Hematopoietic multipotent progenitor cell treated with erythropoietin and hydrocortisone succinate and interleukin-3 and kit ligand, for 6 days (in vitro differentiated cells): ENCODE measurements at places on chromosomes 5 and 9.

- peak; percentile 26 for DNase-seq
These were observed 7.6 kb downstream of the TENT2 start for GRCh38 chr5:79619854-79620253.

DNA sequence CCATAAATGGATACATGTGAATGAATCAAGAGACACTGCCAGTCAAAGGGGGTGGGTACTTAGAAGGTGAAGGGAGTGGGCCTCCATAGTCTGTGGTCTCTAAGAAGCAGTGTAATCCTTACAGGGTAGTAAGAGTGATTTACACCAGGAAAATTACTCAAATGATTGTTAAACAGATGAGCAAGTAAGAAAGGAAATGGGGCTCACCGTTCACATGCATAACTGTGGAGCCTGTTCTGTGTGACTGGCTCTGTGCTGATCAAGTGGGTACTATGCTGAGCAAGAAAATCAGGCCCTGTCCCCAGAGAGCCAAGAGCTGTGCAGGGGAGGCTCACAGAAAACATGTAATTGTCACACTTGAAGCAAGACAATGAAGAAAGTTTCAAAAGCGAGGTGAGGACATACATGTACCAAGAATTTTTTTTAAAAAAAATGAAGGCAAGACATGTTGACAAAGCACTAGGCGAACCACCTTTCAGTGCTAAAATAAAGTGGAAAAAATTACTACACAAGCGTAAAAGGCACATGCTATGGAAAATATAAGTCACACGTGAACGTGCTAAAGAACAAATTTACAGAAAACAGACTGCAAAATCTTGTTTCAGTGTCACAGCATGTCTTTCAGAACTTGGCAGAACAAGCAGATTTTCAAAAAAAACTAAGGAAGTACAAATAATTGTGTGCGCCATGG lies 2.5 kb downstream of the BTNL8 start:
- no peak for DNase-seq

GRCh38 chr9:28539434-28540070 lies 966.3 kb upstream of the C9orf72 start:
- DNase-seq, result no peak

GRCh38 chr5:54676481-54677340 lies 159.2 kb downstream of the SNX18 start:
- DNase-seq, result no peak

- DNase-seq, result no peak
These were observed 60.9 kb upstream of the TMED7 start for GRCh38 chr5:115686738-115687074.

DNA sequence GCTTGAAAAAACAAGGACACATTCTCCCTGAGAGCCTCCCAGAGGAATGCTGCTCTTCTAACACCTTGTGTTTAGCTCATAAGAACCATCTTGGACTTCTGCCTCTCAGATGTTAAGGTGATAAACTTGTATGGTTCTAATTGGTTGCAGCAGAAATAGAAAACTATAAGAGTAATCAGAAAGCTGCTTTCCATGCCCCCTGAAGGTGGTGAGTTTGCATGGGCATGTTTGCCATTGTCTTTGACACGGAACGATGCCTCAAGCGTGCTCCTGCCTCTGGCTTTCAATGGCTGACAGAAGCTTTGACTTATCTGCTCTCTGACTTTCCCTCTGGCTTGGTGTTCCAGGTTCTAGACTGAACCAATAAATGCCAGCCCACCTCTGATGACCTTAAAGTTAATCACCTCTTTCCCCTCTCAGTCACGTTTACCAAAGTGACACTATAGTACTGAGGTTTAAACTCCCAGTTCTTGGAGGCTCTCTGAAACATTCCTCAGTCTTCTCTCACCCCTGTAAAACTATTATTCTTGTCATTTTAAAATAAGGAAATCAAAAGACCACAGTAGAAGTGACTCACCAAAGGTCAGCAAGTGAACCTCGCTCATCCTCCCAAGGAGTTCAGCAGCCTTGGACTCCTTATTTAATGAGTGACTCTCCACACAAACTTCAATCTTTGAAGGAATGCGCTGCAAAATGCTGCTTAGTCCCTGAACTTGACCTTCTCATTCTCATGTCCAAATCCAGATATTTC lies 103.6 kb downstream of the PIK3R1 start:
- DNase-seq, result no peak

DNA sequence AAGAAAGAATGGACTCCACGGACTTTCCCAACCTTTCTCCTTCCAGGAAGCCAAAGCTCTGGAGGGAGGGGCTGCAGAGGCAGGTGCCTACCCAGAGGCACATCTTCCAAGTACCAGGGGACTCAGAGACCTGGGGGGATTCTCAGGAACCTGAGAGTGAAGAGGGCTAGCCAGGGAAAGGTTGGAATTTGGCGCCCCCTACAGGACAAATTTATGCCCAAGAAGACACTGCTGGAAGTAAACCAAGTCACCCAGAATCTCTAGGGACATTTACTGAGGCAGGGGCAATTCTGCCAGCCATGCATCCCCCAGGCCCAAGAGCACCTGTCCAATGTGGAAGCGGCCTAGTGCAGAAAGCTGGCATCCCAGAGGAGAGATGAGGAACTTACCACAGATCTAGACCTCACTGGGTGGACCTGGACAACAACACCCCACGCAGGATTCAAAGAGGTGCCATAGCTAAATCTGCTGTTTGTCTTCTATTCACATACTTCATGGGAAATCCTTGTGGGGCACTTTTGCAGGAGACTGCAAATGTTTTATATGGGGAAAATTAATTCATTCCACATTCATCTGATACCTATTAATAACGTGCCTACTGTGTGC lies 25.9 kb upstream of the IDNK start:
- peak; percentile 75 for DNase-seq

GRCh38 chr9:19720377-19720776 lies 68.5 kb downstream of the SLC24A2 start:
- DNase-seq, result peak; percentile 53

- no peak for DNase-seq
These were observed 324.7 kb downstream of the TLE4 start for GRCh38 chr9:79896390-79896980.

DNA sequence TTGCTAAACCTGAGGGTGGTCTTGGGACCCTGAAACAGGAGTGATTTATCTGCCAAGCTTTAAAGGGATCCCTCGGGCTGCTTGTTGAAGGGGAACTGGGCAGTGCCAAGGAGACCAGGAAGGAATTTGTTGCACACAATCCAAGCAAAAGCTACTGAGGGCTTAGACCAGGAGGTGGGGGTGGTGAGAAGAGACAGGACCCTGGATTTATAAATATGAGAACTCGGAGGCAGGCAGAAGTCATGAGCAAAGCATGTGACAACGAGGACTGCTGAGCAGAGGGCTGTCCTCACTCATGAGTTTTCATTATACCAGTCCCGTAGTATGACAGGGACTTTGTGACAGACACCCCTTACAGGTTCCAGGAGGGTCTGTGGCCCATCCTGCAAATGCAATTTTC lies 237.3 kb downstream of the DRD1 start:
- no peak for DNase-seq

GRCh38 chr9:75200892-75201470 lies 112.7 kb downstream of the OSTF1 start:
- peak; percentile 80 for DNase-seq

GRCh38 chr9:98885575-98886295 lies 58.0 kb upstream of the COL15A1 start:
- DNase-seq, result no peak

GRCh38 chr5:66553916-66554575 lies 42.1 kb upstream of the MAST4 start:
- peak; percentile 58 for DNase-seq

- peak; percentile 81 for DNase-seq
These were observed 94.0 kb downstream of the ACTL7B start for GRCh38 chr9:108761655-108762347.

DNA sequence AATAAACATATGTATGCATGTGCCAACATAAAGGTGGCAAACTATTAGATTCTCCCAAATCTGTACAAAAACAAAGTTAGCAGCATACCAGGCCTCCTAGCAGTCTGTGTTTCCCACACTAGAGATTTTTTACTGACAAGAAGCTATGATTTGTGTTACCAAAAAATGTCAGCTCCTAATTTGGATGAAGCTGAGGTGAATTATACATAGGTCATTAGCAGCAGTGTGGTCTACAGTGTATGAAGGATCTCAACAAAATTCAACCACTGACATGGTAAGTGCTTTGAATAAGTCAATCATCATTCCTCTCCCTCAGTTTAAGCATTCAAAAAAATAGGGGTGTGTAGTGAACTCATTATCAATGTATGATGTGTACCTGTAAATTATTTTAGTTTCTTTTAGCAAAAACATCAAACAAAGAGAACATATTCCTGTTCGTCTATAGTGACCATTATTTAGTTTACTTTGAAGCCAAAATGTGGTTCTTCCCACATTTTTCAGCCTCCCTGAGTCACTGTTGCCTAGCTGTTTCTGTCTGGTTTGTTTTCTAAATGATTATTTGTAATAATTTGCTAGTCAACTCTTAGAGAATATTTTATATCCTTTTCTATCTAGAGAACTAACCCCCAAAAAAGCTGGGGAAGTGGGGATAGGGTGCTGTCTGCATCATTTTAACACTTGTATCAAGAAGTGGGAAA lies 52.1 kb upstream of the RGMB start:
- DNase-seq, result no peak

DNA sequence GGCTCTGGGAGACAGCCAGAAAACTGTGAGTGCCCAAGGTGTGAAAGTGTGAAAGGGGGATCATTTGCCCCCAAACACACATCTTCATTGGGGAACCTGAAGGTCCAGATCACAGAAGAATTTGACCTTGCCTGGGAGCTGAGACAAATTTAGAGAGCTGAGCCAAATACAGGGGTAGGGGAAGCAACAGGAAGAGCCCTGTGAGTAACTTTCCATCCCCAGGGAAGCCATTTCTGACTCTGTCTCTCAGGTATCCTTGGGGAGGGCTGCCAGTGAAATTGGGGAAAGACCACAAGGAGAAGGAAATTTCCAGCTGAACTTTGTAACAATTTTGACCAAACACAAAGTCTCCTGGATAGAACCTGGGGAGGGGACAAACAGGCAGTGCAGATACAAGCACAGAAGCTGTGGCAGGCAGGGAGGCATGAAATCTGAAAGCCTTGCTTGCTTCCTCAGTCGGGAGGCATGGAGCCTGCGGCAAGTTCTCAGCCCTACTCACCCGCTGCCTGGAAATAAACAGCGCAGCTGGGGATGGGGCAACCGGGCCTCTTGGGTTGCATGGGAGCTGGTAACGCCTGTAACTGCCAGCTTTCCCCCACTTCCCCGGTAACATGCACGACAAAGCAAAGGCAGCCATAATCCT lies 31.5 kb upstream of the ZCCHC9 start:
- DNase-seq, result no peak

- no peak for DNase-seq
These were observed 78.8 kb upstream of the STK32A start for GRCh38 chr5:147156012-147156411.

GRCh38 chr5:52767766-52768480 lies 19.8 kb upstream of the ITGA1 start:
- DNase-seq, result no peak

- DNase-seq, result no peak
These were observed 182.9 kb upstream of the RFX3 start for GRCh38 chr9:3708751-3709150.

DNA sequence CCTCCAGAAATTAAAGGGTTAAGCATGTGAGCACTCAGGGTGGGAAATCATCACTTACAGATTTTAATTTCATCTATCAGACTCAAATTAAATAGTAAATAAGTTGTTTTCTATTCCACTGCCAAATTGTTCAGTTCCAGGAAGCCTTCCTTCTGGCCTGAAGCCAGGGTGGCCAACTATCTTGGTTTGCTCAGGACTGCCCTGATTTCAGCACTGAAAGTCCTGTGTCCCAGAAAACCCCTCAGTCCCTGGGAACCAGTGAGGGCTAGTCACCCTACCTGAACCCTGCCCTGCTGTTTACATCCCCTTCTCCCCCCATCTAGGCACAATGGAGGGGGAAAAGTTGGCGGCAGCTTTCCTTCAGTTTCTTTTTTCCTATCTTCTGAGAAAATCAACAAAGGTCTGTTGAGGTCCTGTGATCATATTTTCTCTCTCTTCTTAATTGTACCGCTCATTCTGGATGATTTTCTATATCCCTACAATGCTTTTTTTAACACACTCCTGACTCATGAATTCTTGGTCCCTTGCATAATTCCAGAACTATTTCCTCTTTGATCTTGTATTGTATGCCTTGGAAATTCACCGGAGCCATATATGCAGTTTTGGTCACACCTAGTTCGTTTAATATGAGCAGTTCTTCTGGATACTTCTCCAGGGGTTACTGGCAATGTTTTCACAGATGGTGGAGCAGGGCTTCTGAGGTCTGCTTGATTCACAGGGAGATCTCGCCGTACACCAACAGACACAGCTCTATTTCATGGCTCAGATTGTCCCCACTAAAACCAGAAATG lies 103.8 kb downstream of the MAP1B start:
- DNase-seq, result no peak

DNA sequence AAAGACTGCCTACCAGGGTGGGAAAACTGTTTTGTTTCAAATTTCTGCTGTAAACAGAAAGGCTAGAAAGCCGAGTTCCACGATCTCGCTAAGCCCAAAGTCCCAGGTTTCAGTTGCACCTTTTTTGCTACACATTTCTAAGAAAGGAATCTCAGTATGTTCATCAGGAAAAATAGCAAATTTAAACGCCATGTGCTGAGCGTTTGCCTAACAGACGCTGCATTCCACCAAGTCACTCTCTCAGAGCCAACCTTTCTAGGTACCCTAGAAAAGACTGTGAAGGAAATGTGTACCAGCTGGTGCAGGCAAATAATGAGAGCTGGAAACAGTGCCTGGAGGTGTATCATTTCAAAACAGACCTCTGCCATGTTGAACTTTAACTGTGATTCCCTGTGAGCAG lies 71.8 kb downstream of the FRMD3 start:
- DNase-seq, result no peak

- DNase-seq, result no peak
These were observed 3.7 kb downstream of the MCTP1 start for GRCh38 chr5:95281226-95281625.
